ENCODE measurements at places on chromosomes 7 and 10. TPM values are rescaled to one million over a fixed set of nuclear protein-coding genes. Genes with fewer than 3 reads are reported as not detected.

- no peak for DNase-seq
These were observed 220.7 kb upstream of the GLI3 start for GRCh38 chr7:42457663-42458062.

Gene PNLIPRP3
- total RNA-seq = not detected

DNA sequence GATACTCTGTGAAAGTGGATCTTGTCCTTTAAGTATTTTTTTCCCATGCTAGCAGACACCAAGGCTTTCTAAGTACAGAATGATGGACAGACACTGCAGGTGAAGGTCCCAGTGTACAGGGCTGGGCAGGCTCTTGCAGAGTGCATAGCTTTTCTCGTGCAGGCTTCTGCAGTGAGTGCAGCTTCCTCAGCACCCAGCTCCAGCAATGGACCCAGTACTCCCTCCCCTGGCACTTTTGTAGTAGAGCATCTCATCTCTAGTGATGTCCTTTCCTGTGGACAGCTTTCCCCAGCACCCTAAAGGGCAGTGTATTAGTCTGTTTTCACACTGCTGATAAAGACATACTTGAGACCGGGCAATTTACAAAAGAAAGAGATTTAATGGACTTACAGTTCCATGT is 104.3 kb downstream of the CUL2 start:
- no peak for DNase-seq

- DNase-seq = peak; percentile 88
These were observed 5.3 kb downstream of the HOXA11 start for GRCh38 chr7:27179503-27180430.

GRCh38 chr7:134016223-134016941 is 110.8 kb upstream of the LRGUK start:
- no peak for DNase-seq

DNA sequence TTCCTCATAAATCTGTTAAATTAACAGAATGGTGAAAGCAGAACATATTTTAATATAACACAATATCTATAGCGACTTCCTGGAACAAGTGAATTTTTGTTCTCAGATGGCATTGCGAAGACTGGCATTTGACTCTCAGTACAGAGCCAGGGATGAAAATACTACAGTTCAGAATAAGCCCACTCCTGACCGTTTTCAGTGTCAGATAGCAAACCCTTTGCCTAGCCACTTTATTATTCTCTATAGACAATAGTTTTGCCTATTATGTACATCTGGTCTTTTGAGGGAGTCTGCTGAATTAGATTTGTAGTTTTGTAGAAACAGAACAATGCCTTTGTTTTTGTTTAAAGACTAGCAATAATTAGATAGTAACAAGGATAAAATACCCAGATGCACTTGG is 2.3 kb downstream of the MINPP1 start:
- DNase-seq = no peak

Gene ZNF518A
- 16.9 TPM for total RNA-seq

Gene GJD4
- not detected for total RNA-seq

- DNase-seq = no peak
These were observed 3.7 kb downstream of the OGA start for GRCh38 chr10:101814466-101815071.

GRCh38 chr10:102431452-102432124 is 786 bp downstream of the CUEDC2 start:
- no peak for DNase-seq

Gene PTPRZ1
- not detected for total RNA-seq

DNA sequence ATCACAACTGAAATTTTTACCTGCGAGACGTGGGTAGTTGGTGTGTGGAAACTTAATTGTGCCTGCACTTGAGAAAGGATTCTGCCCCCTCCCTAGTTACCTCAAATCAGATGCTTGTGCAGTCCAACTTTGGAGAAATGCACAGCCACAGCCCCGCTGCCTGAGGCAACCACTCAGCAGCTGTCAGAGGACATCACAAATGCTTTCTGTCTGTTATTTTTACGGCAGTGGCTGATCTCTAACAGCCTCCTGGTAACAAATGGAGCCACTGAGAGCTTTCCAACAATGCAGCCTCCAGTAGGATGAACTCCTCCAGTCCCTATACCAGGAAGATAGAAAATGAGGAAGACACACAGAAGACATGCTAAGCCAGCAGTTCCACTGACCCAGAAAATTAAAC is 712.2 kb upstream of the GHITM start:
- DNase-seq = no peak

DNA sequence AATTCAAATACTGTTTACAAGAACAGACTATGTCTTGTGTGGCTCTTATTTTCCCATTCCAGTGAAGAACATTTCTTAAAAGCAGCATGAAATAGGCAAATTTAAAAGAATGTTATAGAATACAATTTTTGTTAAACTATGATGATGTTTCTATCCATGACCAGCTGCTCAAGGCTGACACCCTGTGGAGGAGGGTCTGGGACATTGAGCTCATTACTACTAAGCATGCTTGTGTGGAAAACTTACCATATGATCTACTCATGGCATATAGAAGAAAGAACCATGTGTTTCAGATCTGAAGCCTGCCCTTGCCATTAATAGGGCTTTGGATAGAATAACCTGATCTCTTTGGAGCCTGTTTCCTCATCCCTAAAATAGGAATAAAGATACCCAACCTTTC is 125.0 kb downstream of the FOXP2 start:
- no peak for DNase-seq
